ENCODE measurements at places on chromosomes 7 and 10. TPM values are rescaled to one million over a fixed set of nuclear protein-coding genes. Genes with fewer than 3 reads are reported as not detected.
A peak's percentile ranks its signal among the peaks of the same experiment; 100 is the strongest.

DNA sequence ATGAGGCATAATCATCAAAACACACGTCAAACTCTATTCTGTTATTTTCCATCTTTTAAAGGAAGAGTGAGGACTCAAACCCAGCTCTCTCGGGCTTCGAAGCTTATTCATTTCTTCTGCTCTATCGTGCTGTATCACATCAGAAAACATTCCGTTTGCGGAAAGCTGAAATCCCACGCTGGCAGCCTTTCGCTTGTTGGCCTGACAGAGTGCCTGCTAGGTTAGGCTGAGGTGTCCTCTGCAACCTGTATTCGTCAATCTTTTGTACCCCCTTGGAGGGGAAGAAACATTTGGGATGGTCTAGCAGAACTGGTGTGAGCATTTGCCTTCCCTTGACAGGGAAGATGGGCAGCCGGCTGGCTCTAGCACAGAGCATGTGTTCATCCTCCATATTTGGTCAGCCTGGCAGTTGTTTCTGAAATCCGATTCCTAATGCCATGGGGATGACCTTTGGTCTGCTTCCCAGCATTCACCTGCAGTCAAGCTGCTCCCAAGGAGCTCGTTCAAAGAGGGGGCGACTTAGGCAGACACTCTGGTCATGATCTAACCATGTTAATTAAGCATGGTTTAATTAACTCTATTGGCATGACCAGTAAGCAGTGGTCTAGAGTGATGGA lies 55.2 kb downstream of the TACC2 start:
- DNase-seq, result peak; percentile 92

- DNase-seq, result no peak
Observed at GRCh38 chr10:7773845-7774801, 13.7 kb downstream of the KIN start.

The ZNF804B gene
- polyA plus RNA-seq, result not detected

GRCh38 chr10:69516316-69516715 lies 56.9 kb downstream of the NEUROG3 start:
- DNase-seq, result no peak

DNA sequence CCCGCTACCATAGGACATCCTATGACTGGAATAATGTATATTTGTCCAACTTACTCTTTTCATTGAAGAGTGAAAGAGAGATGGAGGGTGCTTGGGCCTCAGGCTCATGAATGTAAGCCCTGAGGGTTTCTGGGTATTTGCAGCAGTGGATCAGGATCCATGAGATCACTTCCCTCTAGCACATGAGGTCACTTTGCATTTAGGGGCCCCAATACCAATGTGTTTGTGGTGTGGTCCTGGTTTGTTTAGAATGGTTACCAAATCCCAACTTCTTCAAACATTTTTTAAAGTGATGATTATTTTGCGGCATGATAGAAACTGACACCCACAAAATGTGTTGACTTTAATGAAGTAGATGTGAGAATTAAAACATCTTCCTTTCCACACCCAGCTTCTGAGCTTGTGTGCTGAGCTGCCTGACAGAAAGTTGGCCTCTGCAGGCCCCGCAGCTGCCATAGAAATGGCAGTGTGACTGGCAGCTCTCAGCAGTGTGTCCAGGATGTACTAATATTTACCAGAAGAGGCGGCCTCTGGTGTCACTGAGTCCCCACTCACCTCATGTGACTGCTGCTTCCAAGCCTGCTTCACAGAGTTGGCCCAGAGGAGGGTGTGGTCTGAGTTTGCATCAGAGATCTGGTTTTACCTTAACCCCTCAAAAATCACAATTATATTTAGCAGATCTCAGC lies 447.6 kb upstream of the NPVF start:
- no peak for DNase-seq

DNA sequence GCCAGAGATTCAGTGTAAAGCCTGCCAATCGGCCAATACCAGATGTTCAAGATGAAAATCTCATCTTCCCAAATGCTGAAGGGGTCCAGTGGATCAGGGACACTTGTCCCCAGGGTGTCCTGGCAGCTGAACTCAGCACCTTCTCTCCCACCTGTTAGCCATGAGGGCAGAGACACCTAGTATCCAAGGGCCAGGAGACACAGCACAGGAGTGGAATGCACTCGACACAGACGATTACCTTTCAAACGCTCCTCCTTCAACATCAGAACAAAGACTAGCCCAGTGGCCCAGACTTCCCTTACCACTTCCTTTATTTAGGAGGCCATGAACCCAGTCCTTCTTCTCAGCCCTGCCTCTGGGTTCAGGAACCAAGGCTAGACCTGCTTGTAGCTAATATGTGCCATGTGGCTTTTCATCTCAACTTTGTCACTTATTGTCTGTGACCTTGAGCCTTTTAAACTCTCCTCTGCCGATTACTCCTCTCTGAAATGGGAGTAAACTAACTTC lies 180.3 kb upstream of the PLXNA4 start:
- DNase-seq, result no peak

DNA sequence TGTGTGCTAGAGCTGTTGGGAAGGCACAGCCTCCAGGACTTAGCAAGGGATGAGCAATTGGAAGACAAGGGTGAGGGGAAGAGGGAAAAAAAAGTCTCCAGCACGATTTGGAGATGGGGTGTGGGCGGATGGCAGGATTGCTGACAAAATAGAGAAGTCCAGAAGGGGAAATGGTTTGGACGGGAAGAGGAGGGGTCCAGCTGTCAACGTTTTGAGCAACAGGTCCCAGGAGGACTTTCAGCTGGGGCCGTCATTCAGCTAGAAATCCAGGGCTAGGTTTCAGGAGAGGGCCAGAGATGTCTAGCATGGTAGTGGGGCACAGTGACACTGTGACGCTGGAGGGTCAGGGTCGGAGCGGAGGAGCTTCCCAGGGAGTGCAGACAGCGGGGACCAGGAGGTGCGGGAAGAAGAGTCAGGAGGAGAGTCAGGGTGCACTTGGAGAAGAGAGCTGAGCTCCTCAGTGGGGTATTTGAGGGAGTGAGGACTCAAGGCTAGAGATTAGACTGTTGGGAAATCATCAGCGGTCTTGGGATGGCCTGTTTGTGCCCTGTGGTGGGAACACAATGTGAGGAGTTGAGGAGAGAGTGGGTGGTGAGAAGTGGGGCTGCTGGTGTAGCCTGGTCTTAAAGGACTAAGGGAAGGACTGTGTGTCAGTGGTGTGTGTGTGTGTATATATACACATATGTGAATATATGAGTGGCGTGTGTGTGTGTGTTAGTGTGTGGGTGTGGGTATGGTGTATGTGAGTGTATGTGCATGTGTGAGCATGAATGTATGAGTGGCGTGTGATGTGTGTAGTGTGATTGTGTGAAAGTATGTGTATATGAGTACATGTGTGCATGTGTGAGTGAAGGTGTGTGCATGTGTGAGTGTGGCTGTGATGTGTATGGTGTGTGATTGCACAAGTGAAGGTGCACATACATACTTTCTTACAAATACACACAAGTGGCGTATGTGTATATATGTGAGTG lies 3.8 kb downstream of the ZYX start:
- peak; percentile 76 for DNase-seq

The ANKRD61 gene
- polyA plus RNA-seq, result 0.71 TPM

DNA sequence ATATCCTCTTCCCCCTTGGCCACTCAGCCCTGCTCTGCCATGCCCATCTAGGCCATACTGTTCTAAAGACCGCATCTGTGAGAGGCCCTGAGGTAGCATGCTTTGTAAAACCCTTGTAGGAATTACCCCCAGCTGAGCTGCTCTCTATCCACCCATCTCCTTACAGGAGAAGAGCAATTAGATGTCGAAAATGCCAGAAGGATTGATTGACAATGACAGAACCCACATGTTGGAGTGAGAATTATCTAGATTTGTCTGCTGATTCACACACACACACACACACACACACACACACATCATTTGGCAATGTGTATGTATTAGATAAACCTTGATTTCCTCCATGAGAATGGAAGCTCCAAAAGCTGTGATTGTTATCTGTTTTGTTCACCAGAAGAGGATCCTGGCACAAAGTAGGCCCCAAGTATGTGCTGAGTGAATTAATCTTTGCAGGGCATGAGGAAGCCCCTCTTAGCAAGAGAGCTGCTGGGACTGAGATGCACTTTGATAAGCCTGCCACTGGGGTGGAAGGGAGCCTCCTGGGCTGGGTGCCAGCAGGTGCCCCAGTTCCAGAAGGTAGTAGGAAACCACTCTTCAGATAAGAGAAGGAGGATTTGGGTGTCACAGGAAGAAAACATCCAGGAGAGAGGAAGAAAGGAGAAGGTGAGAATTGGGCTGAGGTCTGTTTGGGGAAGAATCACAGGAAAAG lies 187.5 kb upstream of the ADO start:
- DNase-seq, result no peak

Data from muscle of leg (tissue), 16 donors.